ENCODE measurements at places on chromosomes 2 and 18.
A peak's percentile ranks its signal among the peaks of the same experiment; 100 is the strongest.

- no peak for DNase-seq
Observed at GRCh38 chr2:173580351-173580750, 225.7 kb downstream of the CDCA7 start.

DNA sequence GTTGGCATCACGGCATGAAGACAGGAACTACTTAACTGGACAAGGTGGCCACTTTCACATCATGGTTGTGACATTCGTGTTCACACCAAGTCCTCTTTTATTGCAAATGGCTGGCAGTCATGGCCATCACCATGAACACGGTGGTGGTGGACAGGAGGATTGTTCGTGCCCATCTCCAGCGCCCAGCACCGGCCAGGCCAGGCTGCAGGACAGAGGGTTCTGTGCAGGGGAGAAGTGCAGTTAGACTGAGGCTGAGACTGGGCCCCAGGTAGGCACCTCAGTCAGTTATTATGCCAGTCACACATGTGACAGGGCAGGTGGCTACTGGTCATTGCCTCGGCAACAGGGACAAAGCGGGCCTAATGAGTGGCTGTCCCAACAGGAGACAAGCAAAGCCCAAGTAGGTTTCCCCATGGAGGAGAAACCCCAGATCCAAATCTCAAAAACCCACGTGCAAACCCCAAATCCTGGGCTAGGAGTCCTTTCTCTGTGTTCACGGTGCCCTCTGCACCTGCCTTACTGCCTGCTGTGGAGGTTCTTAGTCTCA is 468.1 kb upstream of the MYT1L start:
- no peak for DNase-seq

- DNase-seq: no peak
Observed at GRCh38 chr18:23357996-23358594, 95.0 kb upstream of the RIOK3 start.

GRCh38 chr2:97704989-97705388 is 8.4 kb upstream of the ZAP70 start:
- no peak for DNase-seq

DNA sequence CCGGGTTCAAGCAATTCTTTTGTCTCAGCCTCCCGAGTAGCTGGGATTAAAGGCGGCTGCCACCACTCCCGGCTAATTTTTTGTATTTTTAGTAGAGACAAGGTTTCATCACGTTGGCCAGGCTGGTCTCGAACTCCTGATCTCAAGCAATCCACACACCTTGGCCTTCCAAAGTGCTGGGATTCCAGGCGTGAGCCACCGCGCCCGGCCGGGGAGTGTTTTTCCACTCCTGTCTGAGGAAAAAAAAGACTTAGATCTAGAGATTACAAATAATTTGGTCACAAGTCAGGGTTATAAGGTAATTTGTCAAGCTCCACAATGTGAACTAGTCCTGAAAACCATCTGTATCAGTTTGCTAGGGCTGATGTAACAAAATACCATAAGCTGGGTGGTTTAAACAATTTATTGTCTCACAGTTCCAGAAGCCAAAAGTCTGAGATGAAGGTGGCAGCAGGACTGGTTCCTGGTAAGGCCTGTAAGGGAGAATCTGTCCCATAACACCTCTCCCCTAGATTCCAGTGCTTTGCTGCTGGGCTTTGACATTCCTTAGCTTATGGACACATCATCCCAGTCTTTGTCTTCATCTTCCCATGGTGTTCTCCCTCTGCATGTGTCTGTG is 40.7 kb upstream of the SP3 start:
- DNase-seq: no peak

- no peak for DNase-seq
Observed at GRCh38 chr2:191322828-191323506, 77.8 kb downstream of the MYO1B start.

DNA sequence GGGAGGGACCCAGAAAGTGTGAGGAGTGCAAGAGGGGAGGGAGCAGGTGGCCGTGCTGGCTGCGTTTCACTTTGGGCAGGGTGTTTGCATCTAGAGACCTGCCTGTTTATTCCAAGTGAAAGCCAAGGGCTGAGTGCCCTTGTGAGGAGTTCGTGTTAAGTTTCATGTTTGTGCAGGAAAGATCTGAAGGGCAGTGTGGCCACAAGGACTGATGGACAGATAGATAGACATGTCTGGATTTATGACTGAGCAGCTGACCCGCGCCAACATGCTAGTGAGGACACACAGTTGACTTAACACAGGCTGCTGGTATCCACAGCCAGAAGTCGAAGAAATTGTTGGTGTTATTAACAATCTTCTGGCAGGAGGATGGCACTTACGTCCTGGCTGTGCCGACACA is 387.6 kb upstream of the TNP1 start:
- DNase-seq: no peak

DNA sequence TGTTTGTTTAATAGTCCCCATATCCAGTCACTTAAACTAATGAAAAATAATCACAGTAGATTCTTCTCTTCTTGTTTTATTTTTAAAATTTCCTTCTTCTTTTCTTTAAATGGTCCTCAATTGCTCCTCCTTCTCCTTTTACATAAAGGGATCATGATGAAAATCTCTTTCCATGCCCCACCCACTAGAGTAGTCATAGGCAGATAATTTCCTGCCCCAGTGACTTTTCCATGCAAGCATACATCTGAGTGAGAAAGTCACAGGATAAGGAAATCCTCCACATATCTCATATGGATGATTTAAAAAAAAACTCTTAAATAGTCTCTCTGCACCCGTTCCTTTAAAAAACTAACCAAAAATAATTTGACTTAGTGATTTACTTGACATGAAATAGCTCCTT is 552.3 kb upstream of the SETBP1 start:
- no peak for DNase-seq

GRCh38 chr2:210577263-210578071 is 21.1 kb downstream of the CPS1 start:
- DNase-seq: peak; percentile 70

Data from cerebellar cortex (tissue), 1 donor.